ENCODE measurements at places on chromosomes 1 and 21.

DNA sequence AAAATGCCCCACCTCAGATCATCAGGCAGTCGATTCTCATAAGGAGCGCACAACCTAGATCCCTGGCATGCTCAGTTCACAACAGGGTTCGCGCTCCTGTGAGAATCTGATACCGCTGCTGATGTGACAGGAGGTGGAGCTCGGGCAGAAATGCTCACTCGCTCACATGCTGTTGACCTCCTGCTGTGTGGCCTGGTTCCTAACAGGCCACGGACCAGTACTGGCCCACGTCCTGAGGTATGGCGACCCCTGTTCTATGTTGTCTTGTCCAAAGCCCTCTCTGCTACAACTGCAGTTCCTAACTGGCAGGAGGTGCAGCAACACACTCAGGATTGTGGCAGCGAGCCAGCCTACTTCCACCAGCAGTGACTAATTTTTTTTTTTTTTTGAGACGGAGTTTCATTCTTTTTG lies 70.6 kb downstream of the CLSTN1 start:
- no peak for DNase-seq

DNA sequence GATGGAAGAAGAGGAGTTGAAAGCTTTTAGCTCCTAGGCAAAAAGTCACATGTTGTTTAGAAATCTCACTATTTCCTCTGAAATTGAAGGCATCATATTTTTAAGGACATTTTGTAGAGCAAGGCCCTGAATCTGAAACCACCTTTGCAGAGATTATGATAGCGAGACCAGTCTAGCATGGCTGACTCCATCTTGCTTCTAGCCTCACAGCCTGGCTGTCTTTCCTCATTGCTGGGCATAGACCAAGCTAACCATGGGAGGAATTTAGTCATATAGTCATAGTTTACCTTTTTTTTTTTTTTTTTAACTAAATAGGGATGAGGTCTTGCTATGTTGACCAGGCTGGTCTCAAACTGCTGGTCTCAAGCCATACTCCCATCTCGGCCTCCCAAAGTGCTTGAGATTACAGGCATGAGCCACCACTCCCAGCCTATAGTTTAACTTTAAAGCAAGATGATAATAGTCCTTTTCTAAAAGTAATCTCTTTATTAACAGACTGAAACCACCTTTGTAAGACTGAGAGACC lies 42.2 kb upstream of the ZNF326 start:
- no peak for DNase-seq

GRCh38 chr1:68093737-68094136 lies 43.3 kb upstream of the DIRAS3 start:
- no peak for DNase-seq

- no peak for DNase-seq
These were observed 45.7 kb downstream of the ALG14 start for GRCh38 chr1:95027046-95027445.

Measured in effector CD4-positive, alpha-beta T cell (primary cell).